SJSA1 (cell line): ENCODE measurements at places on chromosomes 5 and 9. TPM values are rescaled to one million over a fixed set of nuclear protein-coding genes. Genes with fewer than 3 reads are reported as not detected.

- DNase-seq: no peak
These were observed 667.1 kb upstream of the RGMB start for GRCh38 chr5:98106116-98107031.

GRCh38 chr9:124126648-124127646 lies 115.4 kb downstream of the LHX2 start:
- peak; percentile 64 for DNase-seq

- no peak for DNase-seq
These were observed 77.8 kb downstream of the ZCCHC7 start for GRCh38 chr9:37198039-37198729.

DNA sequence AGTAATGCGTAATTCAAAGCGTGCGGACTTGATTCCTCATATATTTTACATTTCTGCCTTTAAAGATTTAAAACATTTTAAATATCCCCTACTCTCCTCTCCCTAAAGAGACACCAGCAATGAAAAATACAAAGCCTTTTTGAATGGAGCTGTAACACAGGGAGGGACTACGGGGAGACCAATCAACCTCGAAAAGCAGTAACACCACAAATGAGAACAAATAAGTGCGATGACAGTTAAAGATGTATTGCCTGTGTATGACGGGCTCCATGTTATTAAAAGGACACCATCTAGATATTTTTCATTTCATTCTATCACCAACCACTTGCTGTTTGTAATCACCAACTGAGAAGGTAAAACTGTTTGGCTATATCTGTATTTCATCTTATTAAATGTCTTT lies 230.3 kb upstream of the TBCA start:
- DNase-seq: no peak

DNA sequence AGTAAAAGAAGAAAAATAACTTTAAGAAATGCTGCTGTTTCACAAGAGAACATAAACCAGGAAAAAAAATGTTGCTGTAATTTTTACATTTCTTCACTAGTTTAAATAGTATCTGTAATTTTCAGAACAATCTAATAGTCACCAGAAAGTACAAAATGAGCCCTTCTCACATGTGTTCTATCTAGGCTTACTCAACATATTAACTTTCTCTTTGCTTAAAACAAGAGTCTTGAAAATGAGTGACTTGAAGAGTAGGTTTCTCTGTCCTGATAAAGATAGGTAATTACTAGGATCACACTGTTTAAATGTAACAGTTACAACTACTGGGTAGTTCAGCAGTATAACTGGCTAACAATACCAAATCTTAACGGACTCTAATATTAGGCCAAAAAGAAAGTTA lies 37.5 kb downstream of the CLINT1 start:
- no peak for DNase-seq

DMRT3 gene
- total RNA-seq: not detected in 2 replicates

LCN9 gene
- not detected in 2 replicates for total RNA-seq

DOLK gene
- 26.6 and 31.6 TPM in 2 replicates for total RNA-seq

CD274 gene
- 6.2 and 8.0 TPM in 2 replicates for total RNA-seq

ANKRD34B gene
- not detected in 2 replicates for total RNA-seq

GLDC gene
- 0.18 TPM in 1 of 2 replicates, not detected in the other for total RNA-seq

TMC1 gene
- total RNA-seq: 0.06 and 0.84 TPM in 2 replicates
